ENCODE measurements at places on chromosomes 7 and 10.

DNA sequence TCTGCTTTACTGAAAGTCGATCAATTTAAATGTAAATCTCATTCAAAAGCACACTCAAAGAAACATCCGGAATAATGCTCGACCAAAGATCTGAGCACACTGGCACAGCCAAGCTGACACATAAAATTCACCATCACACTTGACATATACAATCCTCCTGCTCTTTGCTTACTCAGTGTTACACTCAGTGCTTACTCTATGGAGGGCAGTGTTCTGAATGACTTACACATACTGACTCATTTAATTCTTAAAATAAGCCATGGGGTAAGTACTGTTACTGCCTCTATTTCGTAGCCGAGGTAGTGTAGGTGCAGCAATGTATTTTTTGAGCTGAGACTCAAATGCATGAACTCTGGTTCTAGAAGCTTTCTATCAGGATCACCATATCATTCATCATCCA is 421.5 kb upstream of the LRRN3 start:
- no peak for DNase-seq

- no peak for DNase-seq
Measured at GRCh38 chr10:16440396-16441133, 3.8 kb downstream of the PTER start.

- no peak for DNase-seq
Measured at GRCh38 chr7:87067788-87068187, 8.3 kb upstream of the ELAPOR2 start.

GRCh38 chr10:65949526-65949925 is 976.3 kb upstream of the LRRTM3 start:
- DNase-seq, result no peak

DNA sequence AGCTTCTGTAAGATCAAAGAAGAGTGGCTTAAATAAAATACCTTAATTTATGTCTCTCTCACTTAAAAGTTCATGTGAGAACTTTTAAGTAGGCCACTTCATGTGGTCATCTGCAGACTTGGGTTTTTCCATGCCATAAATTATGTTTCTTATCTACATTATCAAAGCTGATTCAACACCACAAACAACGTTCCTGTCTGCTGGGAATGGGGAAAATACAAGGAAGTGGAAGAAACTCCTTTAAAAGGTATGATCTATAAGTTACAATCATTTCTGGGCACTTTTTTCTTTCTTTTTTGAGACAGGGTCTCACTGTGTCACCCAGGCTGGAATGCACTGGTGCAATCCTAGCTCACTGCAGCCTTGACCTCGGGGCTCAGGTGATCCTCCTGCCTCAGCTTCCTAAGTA is 16.9 kb upstream of the OTUD1 start:
- DNase-seq, result no peak

- no peak for DNase-seq
Measured at GRCh38 chr10:121088524-121088923, 237.4 kb downstream of the WDR11 start.

DNA sequence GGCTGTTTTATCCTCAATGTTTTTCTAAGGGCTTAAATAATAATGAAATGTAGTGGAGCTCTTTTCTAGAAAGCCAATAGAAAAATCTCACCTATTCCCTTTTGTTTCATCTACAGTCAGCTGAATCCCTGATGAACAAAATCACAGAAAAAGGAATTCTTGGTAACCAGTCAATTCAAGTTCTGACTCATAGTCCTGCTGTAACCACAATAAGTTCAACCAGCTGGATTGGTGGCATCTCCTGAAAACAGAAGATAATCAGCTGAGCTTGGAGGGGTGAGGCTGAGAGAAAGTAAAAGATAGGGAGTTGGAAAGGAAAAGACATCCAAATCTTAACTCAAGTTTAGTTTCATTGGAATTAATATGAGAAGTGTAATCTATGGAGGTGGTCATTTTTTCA is 772.1 kb downstream of the CCSER2 start:
- DNase-seq, result no peak

DNA sequence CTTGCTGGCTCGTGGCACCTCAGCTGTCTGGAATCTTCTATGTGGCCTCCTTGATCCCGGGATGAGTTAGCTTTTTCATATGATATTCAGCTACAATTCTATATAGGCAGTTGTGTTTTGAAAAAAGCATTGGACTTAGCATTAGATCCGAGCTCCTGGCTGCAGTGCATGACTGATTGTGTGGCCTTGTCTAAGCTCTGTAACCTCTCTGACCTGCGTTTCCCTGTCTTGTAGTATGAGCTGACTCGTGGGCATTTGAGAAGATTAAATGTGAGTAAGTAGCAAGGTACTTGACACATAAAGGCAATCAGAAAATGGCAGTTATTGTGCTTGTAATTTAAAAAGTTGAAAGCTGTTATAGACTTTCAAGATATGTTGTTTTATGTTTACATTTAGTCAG is 85.9 kb downstream of the CCNY start:
- DNase-seq, result no peak

DNA sequence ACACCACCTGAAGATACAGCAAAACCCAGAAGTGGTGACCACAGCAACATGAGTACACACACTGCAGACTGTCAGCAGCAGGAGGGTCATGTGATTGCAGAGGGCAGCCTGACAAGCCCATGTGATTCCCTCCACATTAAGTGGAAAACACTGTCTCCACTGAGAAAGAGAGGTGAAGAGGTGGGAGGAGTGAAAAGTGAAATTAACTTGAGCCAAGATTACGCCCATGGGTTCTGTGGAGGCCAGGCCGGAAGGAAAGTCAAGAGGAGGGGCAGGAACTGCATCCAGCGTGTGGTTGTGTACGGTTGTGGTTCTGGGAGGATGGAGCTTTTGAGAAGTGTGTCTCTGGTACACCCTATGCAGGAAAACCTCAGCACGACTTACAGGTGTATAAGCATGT is 138.5 kb downstream of the PLXNA4 start:
- no peak for DNase-seq

DNA sequence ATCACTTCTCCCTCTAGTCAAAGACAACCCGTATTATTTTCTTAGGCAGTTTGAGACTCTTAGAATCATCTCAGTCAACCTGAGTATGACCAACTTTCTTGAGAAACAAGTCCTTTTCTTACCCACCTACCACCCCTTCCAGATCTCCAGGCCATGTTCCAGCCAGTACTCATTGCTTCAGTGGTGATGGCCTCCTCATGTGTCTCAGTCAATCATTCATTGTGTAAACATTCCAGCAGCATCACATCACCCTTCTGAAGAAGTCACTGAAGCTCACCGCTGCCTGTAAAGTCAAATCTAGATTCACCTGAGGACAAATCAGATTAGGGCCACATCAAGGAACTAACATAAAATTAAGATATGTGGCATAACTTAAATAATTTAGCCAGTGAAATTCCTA is 467.2 kb upstream of the NRP1 start:
- no peak for DNase-seq

DNA sequence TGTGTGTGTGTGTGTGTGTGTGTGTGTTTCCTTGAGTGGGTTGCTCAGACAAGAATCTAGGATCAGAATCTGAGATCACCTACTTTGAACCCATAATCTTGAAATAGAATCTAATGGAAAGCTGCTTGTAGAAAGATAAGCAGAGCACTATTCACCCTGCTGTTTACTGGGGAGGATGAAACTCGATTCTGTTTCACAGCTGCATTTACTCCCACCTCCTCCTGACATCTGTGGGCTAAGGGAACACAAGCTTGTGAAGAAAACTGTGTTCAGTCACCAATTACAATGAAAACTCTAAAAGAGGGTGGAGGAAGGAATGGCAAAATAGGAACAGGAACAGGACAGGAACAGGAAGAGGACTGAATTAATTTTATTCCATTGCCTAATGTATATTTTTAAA is 269.5 kb downstream of the TSPAN12 start:
- DNase-seq, result no peak

- no peak for DNase-seq
Measured at GRCh38 chr10:50480054-50481007, 143.4 kb downstream of the SGMS1 start.

- DNase-seq, result no peak
Measured at GRCh38 chr7:104150470-104150869, 57.3 kb downstream of the ORC5 start.

- no peak for DNase-seq
Measured at GRCh38 chr7:86123476-86123875, 520.2 kb upstream of the GRM3 start.

DNA sequence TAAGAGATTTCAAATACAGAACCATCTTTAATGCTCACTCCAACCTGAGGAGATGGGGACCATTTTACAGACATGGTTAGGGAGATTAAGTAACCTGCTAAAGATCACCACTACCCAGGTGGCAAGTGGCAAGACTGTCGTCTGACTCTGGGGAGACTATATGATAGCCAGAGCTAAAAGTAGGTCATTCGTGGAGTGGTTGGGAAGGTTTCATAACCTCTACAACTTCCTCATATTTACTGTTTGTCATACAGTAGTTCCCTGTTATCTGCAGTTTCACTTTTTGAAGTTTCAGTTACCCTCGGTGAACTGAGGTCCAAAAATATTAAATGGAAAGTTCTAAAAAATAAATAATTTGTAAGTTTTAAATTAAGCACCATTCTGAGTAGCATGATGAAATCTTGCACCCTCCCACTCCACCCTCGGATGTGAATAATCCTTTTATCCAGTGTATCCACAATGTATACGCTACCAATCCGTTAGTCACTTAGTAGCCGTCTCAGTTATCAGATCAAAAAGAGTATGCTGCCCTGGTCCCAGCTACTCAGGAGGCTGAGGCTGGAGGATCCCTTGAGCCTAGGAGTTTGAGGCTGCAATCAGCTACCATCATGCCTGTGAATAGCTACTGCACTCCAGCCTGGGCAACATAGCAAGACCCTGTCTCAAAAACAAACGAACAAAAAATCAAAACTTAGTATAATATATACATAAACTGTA is 14.9 kb upstream of the LGI1 start:
- DNase-seq, result no peak

DNA sequence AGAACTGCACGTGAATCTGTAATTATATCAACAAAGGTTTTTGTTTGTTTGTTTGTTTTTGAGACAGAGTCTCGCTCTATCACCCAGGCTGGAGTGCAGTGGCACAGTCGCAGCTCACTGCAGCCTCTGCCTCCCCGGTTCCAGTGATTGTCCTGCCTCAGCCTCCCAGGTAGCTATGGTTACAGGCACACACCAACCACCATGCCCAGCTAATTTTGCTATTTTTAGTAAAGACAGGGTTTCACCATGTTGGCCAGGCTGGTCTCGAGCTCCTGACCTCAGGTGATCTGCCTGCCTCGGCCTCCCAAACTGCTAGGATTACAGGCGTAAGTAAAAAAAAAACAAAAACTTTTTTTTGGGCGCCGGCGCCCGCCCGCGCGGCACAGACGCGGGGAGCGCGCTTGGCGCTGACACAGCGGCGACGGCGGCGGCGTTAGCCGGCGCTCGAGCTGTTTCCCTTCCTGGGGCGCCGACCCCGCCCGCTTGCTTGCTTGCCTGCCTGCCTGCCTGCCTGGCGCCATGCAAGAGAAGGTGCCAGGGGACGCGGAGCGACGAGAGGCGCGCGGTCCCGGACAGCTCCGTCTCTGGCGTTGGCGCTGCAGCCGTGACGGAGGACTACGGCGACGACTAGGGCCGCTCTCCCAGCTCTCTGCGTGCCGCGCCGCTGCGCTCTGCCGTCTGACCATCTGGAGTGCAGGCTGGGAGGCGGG is 171.4 kb upstream of the NUPR2 start:
- DNase-seq, result no peak

GRCh38 chr10:128275388-128276177 is 149.4 kb upstream of the MKI67 start:
- DNase-seq, result no peak

DNA sequence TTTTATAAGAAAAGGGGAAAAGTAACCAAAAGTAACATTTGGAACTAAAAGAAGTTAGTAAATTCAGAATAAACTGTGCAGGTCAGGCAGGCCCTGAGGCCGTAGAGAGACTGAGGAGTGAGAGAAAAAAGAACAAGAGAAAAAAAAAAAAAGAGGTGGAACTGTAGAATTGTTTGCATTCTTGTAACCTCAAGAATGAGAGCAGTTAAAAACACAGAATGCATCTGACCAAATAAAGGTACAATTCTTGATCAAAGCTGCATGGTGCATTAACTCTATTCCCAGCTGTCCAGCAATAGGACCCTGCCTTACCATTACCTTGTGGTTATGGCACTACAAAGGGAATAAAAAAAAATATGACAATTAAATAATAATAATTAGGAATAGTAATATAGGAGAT is 170.1 kb upstream of the SEMA3A start:
- no peak for DNase-seq

GRCh38 chr7:157291404-157292080 is 45.3 kb upstream of the DNAJB6 start:
- no peak for DNase-seq

DNA sequence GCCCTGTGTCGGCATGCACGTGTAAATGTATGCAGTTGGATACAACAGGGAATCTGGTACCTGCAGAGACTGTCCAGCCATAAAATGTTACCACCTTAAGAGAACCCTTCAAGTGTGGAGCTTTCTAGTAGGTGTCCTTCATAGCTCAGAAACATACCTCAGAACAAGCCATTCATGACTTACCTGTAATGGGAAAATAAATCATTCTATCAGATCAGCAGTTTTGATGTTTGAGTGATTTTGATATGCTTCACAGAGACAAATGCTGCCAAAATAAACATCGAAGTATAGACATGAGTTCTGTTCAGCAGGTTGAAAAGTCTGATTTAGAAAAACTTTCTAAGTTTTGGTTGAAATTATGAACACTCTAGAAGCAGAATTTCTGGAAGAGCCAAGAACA is 33.5 kb upstream of the UMAD1 start:
- DNase-seq, result no peak

- no peak for DNase-seq
Measured at GRCh38 chr10:16761300-16761699, 55.9 kb downstream of the RSU1 start.

- DNase-seq, result peak; percentile 21
Measured at GRCh38 chr10:12041766-12042408, 722 bp downstream of the UPF2 start.

- no peak for DNase-seq
Measured at GRCh38 chr10:131044379-131045111, 267.0 kb downstream of the TCERG1L start.

DNA sequence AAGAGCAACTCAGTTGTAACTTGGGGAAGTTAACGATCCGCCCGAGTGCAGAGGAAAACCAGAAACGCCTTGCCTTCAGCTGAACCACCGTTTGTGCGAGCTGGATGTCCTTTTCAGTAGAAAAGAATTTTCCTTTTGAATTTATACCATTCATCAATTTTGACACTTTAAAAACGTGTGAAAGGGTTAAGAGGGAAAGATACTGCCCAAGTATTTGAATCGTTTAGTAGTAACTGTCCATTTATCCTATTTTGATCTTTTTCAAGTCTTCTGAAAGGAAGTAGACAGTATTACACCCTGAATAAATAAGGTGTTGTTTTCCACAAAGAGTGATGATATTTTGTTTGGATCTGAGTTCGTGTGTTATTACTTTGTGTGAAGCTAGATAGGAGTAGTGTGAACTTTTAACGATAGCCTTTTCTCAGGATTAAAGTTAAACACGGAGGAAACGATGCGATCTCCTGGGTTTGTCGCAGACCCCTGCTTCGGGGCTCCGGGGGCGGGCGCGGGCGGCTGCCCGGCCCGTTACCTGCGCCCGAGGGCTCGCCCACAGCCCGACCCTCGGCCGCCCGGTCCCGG is 830 bp upstream of the BMI1 start:
- DNase-seq, result no peak

GRCh38 chr7:100358027-100358856 is at the start of gene PILRB:
PILRB (plus strand) TSS chr7:100358117; CDS start chr7:100358303, 186 bp downstream.
- no peak for DNase-seq

GRCh38 chr7:107441581-107442422 is 28.1 kb upstream of the GPR22 start:
- DNase-seq, result no peak

- DNase-seq, result peak; percentile 69
Measured at GRCh38 chr10:27701938-27702537, 43.6 kb downstream of the MKX start.
